ENCODE measurements at places on chromosomes 6 and 20. TPM values are rescaled to one million over a fixed set of nuclear protein-coding genes. Genes with fewer than 3 reads are reported as not detected.
A peak's percentile ranks its signal among the peaks of the same experiment; 100 is the strongest.

DNA sequence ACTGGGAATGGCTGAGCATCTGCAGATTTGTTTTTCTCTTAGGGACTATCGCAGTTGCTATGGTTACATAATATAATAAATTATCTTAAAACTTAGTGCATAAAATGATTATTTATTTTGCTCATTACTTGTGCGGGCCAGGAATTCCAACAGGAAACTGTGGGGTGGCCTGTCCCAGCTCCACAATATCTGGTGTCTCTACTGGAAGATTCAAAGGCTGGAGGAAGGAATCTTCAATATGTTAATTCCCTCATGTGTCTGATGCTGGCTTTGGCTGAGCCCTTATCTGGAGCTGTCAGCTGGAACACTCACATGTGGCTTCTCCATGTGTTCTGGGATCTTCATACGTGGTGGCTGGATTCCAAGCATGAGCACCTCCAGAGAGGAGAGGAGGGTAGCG is 23.9 kb upstream of the B3GAT2 start:
- H3K27me3 ChIP-seq, result no peaks in the 10 kb centered on the region
- no peak overlapping the region for H3K4me3 ChIP-seq
- no peaks in the 10 kb centered on the region for H3K4me1 ChIP-seq
- no peak for DNase-seq
- no peak overlapping the region for H3K27ac ChIP-seq
- H3K36me3 ChIP-seq, result no peaks in the 10 kb centered on the region

- no peaks in the 10 kb centered on the region for H3K36me3 ChIP-seq
- peaks cover 49% of the 10 kb centered on the region for H3K27me3 ChIP-seq
- no peak overlapping the region for H3K4me3 ChIP-seq
- DNase-seq, result peak; percentile 85
Measured at GRCh38 chr20:3753098-3753497, 14.5 kb downstream of the ADISSP start.

- H3K36me3 ChIP-seq, result peaks cover 8% of the 10 kb centered on the region
- H3K4me3 ChIP-seq, result no peak overlapping the region
- no peak overlapping the region for H3K27ac ChIP-seq
- H3K27me3 ChIP-seq, result no peaks in the 10 kb centered on the region
- peaks cover 14% of the 10 kb centered on the region for H3K4me1 ChIP-seq
- DNase-seq, result no peak
Measured at GRCh38 chr6:3221578-3221977, 5.9 kb downstream of the TUBB2B start.

DNA sequence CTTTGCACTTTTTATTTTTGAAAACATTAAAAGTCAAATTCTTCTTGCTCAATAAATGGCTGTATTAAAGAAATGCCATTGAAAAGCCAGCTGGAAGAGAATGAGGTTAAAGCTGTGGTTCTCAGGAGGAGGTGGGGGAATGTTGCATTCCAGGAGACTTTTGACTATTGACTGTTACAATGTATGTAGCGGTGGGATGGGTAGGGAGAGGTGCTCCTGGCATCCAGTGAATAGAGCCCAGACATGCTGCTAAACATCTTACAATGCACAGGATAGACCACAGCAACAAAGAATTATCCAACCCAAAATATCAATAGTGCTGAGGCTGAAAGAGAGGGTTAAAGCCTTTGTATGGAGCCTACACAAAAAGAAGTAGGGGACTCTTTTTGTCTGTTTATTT is 295.9 kb downstream of the NKAIN2 start:
- H3K27ac ChIP-seq, result peak overlapping the region; percentile 90
- no peaks in the 10 kb centered on the region for H3K36me3 ChIP-seq
- H3K27me3 ChIP-seq, result no peaks in the 10 kb centered on the region
- DNase-seq, result peak; percentile 72

DNA sequence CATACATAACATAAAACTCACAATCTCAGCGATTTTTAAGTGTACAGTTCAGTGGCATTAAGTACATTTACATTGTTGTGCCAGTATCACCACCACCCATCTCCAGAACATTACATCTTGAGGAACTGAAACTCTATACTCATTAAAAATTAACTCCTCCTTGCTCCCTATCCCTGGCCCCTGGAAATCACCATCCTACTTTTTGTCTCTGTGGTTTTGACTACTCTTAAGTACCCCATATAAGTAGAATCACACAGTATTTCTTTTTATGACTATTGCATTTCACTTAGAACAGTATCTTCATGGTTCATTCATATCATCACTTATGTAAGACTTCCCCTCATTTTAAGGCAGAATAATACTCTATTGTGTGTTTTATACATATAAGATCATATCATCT is 1108.1 kb downstream of the GRIK2 start:
- H3K36me3 ChIP-seq, result no peaks in the 10 kb centered on the region
- H3K27me3 ChIP-seq, result no peaks in the 10 kb centered on the region
- no peaks in the 10 kb centered on the region for H3K4me1 ChIP-seq
- no peak overlapping the region for H3K4me3 ChIP-seq

DNA sequence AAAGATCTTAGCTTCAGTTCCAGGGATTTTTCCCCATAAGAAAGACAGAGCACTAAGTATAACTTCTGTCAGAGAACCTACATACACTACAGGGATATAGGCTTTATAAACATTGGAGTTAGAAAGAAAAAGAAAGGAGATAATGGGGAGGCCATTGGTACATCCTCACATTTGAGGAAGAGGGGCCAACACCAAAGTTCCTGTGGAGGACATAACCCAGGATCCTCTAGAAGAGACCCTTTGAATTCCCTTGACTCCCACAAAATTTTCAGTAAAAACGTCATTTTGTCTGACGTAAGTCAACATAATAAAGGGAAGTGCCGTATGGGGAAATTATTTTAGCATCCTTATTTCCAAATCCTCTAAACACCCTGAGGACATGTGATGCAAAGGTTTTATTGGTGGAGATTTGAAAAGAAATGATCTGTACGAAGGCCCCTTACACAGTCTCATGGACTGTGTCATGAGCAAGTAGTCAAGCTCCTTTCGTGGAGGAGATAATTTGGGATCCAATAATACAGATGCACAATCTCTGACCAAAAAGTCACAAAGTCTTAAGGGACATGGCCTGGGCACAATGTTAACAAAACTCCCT is 33.2 kb downstream of the HLA-DRA start:
- no peaks in the 10 kb centered on the region for H3K4me1 ChIP-seq
- H3K27ac ChIP-seq, result no peak overlapping the region
- H3K36me3 ChIP-seq, result no peaks in the 10 kb centered on the region

GRCh38 chr20:24608926-24609667 is 139.7 kb downstream of the SYNDIG1 start:
- H3K27me3 ChIP-seq, result no peaks in the 10 kb centered on the region
- no peak for DNase-seq
- no peak overlapping the region for H3K27ac ChIP-seq
- H3K4me1 ChIP-seq, result peaks cover 6% of the 10 kb centered on the region

- H3K4me3 ChIP-seq, result no peak overlapping the region
- H3K36me3 ChIP-seq, result no peaks in the 10 kb centered on the region
- no peaks in the 10 kb centered on the region for H3K27me3 ChIP-seq
- H3K27ac ChIP-seq, result no peak overlapping the region
Measured at GRCh38 chr6:33812669-33813068, 8.9 kb upstream of the MLN start.

DNA sequence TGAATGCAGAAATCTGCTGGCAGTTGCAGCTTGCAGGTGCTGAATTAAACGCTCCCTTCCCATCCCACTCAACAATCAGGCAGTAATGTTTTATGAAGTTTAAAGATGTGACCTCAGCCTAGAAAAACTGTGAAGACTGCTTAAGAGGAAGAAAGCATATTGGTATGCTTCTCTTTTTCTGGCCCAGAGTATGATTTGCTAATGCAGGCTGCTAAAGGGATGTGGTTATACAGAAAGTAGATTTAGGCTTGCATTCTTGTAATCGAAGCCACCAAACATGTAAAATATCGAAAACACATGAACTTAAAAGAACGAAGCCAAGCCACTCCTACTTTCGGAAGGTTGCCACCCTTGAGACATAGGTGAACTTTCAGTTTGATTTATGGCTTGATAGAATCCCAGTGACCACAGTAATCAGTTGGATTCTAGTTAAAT is 40.7 kb downstream of the MAP3K5 start:
- H3K36me3 ChIP-seq, result no peaks in the 10 kb centered on the region
- no peak overlapping the region for H3K27ac ChIP-seq
- DNase-seq, result no peak
- H3K27me3 ChIP-seq, result no peaks in the 10 kb centered on the region
- no peak overlapping the region for H3K4me3 ChIP-seq

DNA sequence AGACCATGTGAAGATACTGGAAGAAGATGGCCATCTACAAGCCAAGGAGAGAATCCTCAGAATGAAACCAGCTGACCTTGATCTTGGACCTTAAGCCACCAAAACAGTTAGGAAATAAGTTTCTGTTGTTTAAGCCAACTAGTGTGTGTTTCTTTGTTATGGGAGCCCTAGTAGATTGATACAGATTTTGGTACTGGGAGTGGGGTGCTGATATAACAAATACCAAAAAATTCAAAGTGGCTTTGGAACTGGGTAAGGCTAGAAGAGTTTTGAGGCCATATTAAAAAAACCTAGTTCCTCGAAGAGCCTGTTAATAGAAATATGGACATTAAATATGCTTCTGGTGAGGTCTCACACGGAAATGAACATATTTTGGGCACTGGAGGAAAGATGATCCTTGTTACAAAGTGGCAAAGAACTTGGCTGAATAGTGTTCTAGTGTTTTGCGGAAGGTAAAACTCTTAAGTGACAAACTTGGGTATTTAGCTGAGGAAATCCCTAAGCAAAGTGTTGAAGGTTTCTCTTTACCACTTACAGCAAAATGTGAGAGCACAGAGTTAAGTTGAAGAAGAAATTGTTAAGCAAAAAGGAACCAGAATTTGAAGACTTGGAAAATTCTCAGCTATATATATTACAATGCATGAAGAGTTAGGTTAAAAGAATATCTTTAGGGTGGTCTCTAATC is 55.1 kb upstream of the CD83 start:
- H3K36me3 ChIP-seq, result no peaks in the 10 kb centered on the region
- DNase-seq, result no peak
- H3K4me1 ChIP-seq, result no peaks in the 10 kb centered on the region
- no peak overlapping the region for H3K4me3 ChIP-seq
- no peaks in the 10 kb centered on the region for H3K27me3 ChIP-seq
- no peak overlapping the region for H3K27ac ChIP-seq

DNA sequence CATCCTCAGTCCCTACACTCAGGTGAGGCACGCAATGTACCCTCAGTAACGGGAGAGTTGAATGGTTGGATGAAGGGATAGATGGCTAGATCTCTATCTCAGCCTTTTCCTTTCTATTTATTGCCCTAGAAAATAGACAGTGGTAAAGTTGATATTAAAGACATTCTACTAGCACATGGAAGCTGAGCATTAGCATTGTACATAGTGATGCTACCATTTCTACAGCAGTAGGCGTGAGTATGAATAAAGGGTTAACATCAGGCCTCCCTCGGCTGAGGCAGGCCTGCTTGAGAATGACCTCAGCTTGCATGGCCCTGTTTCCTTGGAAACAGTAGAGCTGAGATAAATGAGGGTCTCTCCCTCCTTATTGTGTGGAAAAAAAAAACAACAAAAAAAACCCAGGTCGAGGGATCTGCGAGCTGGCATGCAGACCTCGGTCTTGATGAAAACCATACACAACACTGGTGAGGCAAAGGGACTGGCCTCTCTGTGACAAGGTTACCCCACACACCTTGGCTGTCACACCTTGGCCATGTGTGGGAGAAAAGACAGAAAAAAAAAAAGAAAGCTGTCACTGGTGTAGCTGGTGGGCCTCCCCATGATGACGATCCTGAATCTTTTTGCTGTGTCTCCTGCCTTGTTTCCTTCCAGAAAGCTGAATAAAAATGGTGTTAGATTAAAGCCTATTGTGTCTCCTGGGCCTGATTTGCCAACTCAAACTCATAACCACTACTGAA is 160.0 kb downstream of the HACE1 start:
- H3K4me1 ChIP-seq, result no peaks in the 10 kb centered on the region
- H3K4me3 ChIP-seq, result no peak overlapping the region
- no peaks in the 10 kb centered on the region for H3K36me3 ChIP-seq
- no peak overlapping the region for H3K27ac ChIP-seq
- H3K27me3 ChIP-seq, result no peaks in the 10 kb centered on the region

DNA sequence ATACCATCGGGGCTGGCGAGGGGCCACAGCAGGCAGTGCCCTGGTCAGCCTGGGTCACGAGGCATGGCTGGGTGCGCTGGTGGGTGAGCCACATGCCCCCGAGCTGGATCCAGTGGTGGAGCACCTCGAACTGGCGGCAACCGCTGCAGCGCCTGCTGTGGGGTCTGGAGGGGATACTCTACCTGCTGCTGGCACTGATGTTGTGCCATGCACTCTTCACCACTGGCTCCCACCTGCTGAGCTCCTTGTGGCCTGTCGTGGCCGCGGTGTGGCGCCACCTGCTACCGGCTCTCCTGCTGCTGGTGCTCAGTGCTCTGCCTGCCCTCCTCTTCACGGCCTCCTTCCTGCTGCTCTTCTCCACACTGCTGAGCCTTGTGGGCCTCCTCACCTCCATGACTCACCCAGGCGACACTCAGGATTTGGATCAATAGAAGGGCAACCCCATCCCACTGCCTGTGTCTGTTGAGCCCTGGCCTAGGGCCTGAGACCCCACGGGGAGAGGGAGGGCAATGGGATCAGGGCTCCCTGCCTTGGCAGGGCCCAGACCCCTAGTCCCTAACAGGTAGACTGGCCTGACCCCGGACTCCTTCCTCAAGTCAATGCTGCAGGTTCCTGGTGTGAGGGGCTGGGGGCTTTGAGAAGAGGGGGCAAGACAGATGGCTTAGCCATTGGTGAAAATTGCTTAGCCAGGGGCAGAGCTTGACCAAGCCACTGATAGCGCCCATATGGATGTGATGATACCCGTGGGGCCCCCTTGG is 598 bp downstream of the TMEM239 start:
- no peak overlapping the region for H3K27ac ChIP-seq
- peaks cover 41% of the 10 kb centered on the region for H3K27me3 ChIP-seq
- H3K36me3 ChIP-seq, result no peaks in the 10 kb centered on the region

DNA sequence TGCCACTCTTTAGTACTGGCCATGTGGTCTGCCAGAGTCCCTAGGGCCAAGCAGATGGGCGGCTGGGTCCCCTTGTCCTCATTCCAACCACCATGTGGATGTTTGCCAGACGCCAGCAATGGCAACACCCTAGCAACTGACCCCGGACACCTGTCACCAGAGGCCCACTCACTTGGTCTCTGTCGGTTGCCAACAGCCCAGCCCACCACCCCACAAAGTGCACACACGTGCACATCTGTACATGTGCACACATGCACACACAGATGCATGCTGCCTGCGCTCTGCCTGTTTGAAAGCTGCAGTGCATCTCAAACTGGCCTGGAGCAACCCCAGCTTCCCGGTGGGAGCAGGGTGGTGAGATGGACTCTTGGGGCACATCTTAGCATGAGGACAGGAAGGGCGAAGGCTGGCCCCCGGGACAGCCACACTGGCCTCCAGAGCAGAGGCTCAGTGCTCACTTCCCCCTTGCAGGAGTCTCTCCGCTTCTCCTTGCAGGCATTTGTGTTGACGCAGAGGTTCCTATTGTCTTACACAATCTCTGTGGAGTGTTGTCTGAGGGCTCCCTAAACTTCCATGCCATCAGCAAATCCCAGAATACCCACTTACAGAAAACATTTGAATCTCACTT is 54.0 kb downstream of the PSMG4 start:
- H3K27ac ChIP-seq, result no peak overlapping the region
- H3K27me3 ChIP-seq, result no peaks in the 10 kb centered on the region
- H3K36me3 ChIP-seq, result no peaks in the 10 kb centered on the region
- no peak for DNase-seq
- H3K4me3 ChIP-seq, result no peak overlapping the region
- H3K4me1 ChIP-seq, result no peaks in the 10 kb centered on the region

Gene HSPA12B
- 0.71 TPM for total RNA-seq

Gene COL11A2
- total RNA-seq, result 0.49 TPM

Gene EDN1
- total RNA-seq, result 2.9 TPM

Gene RIPPLY2
- not detected for total RNA-seq

Gene RAET1G
- not detected for total RNA-seq

Gene BPIFB1
- total RNA-seq, result not detected

Gene MYH7B
- total RNA-seq, result 0.03 TPM
